RKO (cell line): ENCODE measurements at places on chromosomes 5 and 9.

- no peak for DNase-seq
Observed at GRCh38 chr9:112325127-112325526, 8.3 kb downstream of the PTBP3 start.

- DNase-seq, result no peak
Observed at GRCh38 chr5:33035851-33036527, 324.9 kb downstream of the NPR3 start.

DNA sequence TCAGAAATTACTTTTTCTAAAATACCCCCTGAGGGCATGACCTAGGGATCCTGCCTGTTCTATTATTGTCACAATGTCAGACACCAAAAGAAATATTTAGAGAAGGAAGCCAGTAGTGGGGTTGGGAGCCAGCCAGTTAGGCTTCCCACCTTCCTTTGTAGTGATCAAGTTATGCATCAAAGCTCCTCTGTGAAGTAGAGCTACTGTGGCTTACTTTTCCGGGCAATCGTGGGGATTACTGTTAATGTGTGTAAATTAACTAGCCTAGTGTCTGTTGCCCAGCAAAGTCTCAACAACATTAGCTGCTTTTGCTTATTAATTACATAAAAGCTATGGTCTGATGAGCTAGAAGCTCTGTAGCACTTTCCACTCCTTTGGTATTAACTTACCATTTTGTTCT lies 109.0 kb upstream of the PCAT7 start:
- no peak for DNase-seq

- DNase-seq, result no peak
Observed at GRCh38 chr5:115977096-115977495, 14.8 kb downstream of the LVRN start.

- peak; percentile 73 for DNase-seq
Observed at GRCh38 chr5:119578937-119579336, 50.4 kb upstream of the FAM170A start.
